ENCODE measurements at places on chromosomes 11 and 22.

DNA sequence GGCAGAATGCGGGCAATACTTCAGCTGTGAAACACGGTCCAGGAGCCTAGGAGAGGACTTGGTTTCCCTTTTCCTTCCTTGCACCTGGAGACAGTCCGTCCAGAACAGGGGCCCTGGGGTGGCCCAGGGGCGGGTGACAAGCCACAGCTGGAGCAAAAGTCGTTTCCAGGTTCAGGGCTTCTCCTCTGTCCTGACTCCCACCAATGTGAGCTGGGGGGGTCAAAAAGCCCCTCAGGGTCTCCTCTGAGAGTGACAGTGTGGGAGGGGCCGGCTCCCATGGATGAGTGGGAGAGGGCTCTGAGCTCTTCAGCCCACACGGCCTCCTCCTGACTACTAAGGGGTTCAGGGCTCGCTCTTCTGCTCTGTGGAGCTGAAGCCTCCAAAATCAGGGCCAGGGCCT, 20.1 kb upstream of the ARFGAP3 start:
- no peak for DNase-seq

DNA sequence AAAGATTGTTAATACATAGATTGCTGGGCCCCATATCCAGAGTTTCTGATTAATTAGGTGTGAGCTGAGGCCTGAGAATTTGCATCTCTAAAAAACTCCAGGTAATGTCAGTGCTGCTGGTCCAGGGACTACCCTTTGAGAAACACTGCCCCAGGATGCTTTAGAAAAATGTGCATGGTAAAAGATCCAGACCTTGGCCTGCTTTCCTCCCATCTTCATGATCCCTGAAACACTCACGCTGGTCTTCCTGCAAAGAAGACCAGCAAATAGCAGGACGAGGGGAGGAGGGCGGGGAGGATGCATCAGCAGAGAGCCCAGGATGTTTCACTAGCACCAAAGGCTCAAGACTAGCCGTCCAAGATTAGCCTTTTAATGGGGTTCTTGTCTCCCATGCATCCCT, at the start of gene OR8A1:
Gene OR8A1 (plus strand): TSS at position 301 of the 400 bp plus-strand sequence. CDS start 123 bp downstream, outside the sequence.
- no peak for DNase-seq

DNA sequence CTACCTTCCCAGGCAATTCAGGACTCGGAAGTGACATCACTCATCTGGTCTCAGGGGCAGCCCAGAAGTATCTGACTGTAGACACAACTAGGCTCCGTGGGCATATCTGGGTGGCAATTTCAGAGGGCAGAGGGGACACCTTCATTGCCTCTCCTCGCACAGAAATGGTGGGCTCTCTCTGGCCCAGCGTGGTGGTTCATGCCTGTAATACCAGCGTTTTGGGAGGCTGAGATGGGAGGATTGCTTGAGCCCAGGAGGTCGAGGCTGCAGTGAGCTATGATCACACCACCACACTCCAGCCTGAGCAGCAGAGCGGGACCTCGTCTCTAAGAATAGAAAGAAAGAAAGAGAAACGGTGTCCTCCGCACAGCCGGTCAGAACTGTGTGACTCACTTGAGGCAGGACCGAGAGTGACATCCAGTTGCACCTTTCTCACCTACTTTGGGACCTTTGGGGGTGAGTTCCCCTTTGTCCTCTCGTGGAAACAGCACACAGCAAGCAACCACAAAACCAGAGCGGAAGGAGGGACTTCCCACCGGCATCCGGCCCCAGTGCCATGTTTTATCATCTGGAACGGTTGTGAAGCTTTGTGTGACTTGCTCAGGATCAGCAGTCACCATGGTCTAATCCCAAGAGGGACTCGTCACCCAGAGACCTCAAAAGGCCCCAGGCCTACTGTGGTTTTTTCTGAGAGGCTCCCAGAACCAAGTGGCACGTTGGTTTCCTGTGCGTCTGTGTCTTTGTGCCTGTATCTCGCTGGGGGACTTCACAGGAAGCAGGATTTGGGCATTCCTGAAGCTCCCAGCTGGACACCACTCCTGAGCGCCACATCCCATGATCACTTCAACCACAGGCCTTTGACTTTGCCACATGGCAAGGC, 38.4 kb upstream of the EMID1 start:
- no peak for DNase-seq

GRCh38 chr11:109945626-109946321, 147.4 kb upstream of the ZC3H12C start:
- no peak for DNase-seq
